ENCODE measurements at places on chromosomes 4 and X.

DNA sequence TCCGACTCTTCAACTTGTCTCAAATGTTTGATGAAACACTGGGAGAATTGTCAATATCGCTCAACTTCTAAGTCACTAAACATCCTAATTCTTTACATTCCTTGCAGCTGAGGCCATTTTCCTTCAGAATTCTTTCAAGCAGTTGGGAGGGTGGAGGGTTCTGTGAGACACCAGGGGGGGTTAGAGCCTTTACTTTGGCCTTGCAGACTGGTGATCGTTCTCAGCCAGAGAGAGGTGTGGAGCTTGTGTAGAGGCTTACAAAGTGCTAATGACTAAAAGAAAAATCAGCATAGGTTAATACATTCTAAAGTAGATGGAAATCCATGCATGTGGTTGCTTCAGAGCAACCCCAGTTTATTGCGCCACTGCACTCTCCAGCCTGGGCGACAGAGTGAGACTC, 21.3 kb upstream of the SOX3 start:
- peaks cover 8% of the 10 kb centered on the region for H3K4me1 ChIP-seq
- no peak overlapping the region for H3K4me3 ChIP-seq
- no peaks in the 10 kb centered on the region for H3K36me3 ChIP-seq
- no peak for DNase-seq
- peak overlapping the region; percentile 47 for H3K27ac ChIP-seq
- no peaks in the 10 kb centered on the region for H3K27me3 ChIP-seq

DNA sequence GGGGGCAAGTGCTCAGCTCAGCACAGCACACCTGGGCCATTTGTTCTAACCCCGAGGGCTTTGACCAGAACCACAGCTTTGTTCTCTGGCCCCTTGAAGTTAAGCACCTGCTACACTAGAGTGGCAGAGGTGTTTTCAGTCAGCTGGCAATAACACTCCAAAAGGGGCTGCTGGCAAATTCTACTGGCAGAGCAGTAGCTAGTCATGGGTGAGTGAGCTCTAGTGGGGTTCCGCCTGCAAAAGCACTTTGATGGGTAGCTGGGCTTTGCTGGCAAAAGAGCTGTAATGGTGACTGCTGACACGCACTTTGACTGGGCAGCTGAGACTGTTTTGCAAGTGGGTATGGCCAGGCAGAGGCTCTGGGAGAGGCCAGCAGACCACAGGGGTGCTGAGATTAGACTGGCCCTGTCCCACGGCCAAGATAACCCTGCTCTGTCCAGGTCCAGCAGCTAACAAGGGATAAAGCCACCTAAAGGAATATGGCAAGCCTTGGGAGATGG, 65.2 kb upstream of the TENT5D start:
- no peak overlapping the region for H3K4me3 ChIP-seq
- no peak for DNase-seq
- H3K4me1 ChIP-seq: no peaks in the 10 kb centered on the region
- H3K36me3 ChIP-seq: no peaks in the 10 kb centered on the region

- H3K4me3 ChIP-seq: no peak overlapping the region
- no peaks in the 10 kb centered on the region for H3K27me3 ChIP-seq
- no peak overlapping the region for H3K27ac ChIP-seq
- DNase-seq: no peak
- H3K36me3 ChIP-seq: no peaks in the 10 kb centered on the region
Measured at GRCh38 chr4:26132858-26133257, 188.0 kb upstream of the RBPJ start.

DNA sequence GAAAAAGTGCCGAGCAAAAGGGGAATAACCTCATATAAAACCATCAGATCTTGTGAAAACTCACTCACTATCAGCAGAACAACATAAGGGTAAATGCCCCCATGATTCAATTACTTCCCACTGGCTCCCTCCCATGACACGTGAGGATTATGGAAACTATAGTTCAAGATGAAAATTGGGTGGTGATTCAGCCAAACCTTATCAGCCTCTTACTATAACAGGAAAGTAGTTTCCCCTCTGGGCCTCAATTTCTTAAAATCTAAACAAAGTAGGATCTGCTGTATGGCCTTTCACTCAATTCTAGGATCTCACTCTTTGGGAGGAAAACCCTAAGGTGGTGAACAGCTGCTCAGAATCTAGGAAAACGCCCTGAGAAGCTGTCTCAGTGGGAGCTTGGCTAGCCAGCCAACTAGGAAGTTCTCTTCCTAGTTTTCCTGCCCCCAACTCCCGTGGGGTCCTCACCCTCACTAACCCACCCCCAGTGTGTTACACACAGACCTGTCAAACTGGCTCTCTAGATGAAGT, 1017.1 kb upstream of the HS3ST1 start:
- peak overlapping the region; percentile 37 for H3K27ac ChIP-seq
- DNase-seq: no peak
- H3K27me3 ChIP-seq: no peaks in the 10 kb centered on the region
- H3K36me3 ChIP-seq: no peaks in the 10 kb centered on the region
- no peak overlapping the region for H3K4me3 ChIP-seq

DNA sequence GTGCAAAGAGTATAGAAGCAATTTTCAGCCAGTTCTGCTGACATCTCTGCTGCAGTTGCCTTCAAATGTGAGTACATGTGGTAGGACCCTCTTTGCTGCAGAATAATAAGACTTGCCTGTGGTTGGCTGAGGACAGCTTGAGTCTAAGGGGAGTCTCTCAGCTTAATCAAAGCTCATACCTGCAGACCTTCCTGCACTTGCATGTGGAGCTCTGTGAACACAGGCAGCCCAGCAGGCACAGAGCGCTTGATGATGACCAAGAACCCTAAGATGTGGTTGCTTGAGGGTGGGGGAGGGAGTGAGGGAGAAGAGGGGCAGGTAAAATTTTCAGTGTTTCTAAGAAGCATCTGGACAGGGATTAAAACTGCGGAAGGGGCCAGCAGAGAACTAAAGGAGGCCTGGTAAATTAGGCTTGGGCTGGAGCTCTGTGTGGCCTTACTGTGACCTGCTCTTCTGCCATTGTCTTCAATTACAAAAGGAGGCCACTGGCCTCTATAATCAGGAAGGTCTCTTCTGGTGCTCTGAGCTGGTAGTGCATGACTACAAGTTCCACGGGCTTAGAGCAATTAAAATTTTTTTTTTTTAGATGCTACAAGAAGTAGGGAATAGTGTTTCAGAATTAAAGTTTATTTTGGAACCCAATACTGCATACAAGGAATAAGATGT, 59.9 kb upstream of the CHRNA9 start:
- H3K27me3 ChIP-seq: no peaks in the 10 kb centered on the region
- DNase-seq: no peak
- no peak overlapping the region for H3K4me3 ChIP-seq
- no peak overlapping the region for H3K27ac ChIP-seq
- no peaks in the 10 kb centered on the region for H3K36me3 ChIP-seq

- H3K36me3 ChIP-seq: no peaks in the 10 kb centered on the region
- no peak for DNase-seq
- no peaks in the 10 kb centered on the region for H3K27me3 ChIP-seq
- H3K27ac ChIP-seq: no peak overlapping the region
Measured at GRCh38 chrX:27815209-27815608, 7.4 kb downstream of the MAGEB10 start.

DNA sequence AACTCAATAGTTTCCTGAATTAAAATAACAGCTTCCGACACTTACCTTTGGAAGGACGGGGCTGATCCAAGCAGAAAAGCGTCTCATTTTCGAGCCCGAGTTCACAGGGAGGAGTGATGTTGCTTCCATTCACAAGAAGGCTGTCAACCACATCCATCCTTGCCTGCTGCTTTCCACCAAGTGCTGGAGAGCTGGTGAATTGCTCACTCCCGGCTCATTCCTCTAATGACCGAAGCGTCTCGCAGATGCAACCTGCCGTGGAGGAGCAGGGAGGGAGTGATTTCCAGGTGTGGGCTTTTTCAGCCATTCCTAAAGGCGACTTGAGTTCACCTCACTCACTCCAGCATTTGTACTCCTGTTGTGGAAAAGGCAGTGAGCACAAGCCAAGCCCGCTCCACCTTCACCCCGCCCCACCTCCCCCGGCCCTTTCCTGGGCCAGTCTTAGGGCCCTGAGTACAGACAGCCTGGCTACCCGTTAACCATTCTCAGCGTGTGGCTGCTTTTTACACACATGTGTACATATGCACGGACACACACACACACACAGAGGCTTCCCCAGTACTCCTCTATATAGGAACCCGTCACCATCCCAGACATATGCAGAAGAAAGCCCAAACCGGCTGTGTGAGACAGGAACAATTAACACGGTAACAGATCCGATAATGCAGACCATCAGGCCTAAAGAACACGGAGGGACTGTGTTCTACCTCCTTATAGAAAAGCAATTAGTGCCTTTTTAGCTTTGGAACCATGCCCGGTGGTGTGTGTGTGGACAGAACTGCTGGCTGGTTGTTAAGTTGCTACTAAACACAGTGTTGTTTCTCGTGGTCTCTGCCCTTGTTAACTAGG, at the start of gene CCKAR:
Gene CCKAR, minus strand, starts transcription at position 374 of the 849 bp plus-strand sequence. Its CDS starts 217 bp downstream, at position 157.
- H3K36me3 ChIP-seq: no peaks in the 10 kb centered on the region
- no peaks in the 10 kb centered on the region for H3K27me3 ChIP-seq
- H3K4me3 ChIP-seq: no peak within 1 kb of the TSS
- no peaks in the 10 kb centered on the region for H3K4me1 ChIP-seq
- no peak within 1 kb of the TSS for H3K27ac ChIP-seq
- DNase-seq: no peak

- no peak overlapping the region for H3K4me3 ChIP-seq
- no peaks in the 10 kb centered on the region for H3K27me3 ChIP-seq
- H3K4me1 ChIP-seq: no peaks in the 10 kb centered on the region
- H3K36me3 ChIP-seq: no peaks in the 10 kb centered on the region
- H3K27ac ChIP-seq: no peak overlapping the region
Measured at GRCh38 chr4:73433140-73433539, 2.9 kb upstream of the AFP start.

DNA sequence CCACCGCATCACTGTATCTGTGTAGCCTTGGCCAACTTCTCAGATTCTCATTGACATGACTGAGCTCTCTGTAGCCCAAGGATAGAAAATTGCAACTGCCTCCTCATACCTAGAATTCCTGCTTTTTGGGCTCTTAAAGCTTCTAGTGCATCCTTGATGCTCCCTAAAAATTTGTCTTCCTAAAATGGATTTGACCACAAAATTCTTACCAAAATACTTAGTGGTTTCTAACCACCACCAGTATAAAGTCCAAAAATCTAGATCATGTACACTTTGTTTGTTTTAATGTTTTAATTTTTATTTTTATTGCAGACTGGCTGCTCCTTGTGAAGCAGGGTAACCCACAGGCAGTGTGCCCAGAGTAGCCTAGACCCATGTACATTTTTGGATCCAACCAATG, 75.5 kb downstream of the TBC1D9 start:
- no peak overlapping the region for H3K27ac ChIP-seq
- no peaks in the 10 kb centered on the region for H3K27me3 ChIP-seq
- peaks cover 31% of the 10 kb centered on the region for H3K36me3 ChIP-seq

- no peaks in the 10 kb centered on the region for H3K36me3 ChIP-seq
- H3K27me3 ChIP-seq: no peaks in the 10 kb centered on the region
- H3K4me3 ChIP-seq: no peak overlapping the region
- DNase-seq: no peak
- H3K27ac ChIP-seq: no peak overlapping the region
Measured at GRCh38 chrX:18971506-18971905, 12.4 kb downstream of the PHKA2 start.

DNA sequence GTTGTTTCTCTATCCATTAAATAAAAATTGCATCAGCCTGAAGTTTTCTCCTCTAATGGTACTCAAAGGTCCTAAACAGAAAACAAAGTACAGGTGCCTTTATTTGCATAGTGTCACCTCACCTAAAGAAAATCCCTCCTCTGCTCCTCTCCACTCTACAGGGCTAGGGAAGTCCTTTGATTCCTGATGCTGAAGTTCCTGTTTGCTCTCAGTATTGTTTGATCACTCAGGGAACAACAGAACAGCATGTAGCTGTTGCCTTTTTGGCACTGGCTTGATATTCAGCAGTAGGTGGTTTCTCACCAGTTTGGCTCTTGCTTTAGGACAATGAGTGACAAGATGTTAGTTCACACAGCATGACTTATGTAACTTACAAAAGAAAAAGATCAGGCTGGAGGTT, 156.2 kb upstream of the SLC7A11 start:
- no peak overlapping the region for H3K27ac ChIP-seq
- H3K36me3 ChIP-seq: no peaks in the 10 kb centered on the region
- H3K4me1 ChIP-seq: no peaks in the 10 kb centered on the region
- no peaks in the 10 kb centered on the region for H3K27me3 ChIP-seq
- DNase-seq: no peak

GRCh38 chr4:4689694-4690440, 148.0 kb upstream of the STX18 start:
- no peak overlapping the region for H3K4me3 ChIP-seq
- peaks cover 7% of the 10 kb centered on the region for H3K4me1 ChIP-seq
- H3K27me3 ChIP-seq: no peaks in the 10 kb centered on the region
- H3K27ac ChIP-seq: no peak overlapping the region

GRCh38 chr4:75545526-75545925, 10.3 kb upstream of the ODAPH start:
- peaks cover 4% of the 10 kb centered on the region for H3K4me1 ChIP-seq
- H3K4me3 ChIP-seq: no peak overlapping the region
- DNase-seq: peak; percentile 65
- H3K36me3 ChIP-seq: no peaks in the 10 kb centered on the region

- no peaks in the 10 kb centered on the region for H3K4me1 ChIP-seq
- no peak overlapping the region for H3K27ac ChIP-seq
- H3K36me3 ChIP-seq: no peaks in the 10 kb centered on the region
- DNase-seq: peak; percentile 25
- no peak overlapping the region for H3K4me3 ChIP-seq
Measured at GRCh38 chrX:43224496-43224895, 431.6 kb upstream of the MAOA start.

GRCh38 chr4:28518561-28519165, 1658.0 kb downstream of the STIM2 start:
- no peak for DNase-seq
- no peaks in the 10 kb centered on the region for H3K4me1 ChIP-seq
- no peaks in the 10 kb centered on the region for H3K36me3 ChIP-seq

GRCh38 chr4:147927377-147928137, 195.7 kb downstream of the ARHGAP10 start:
- H3K4me3 ChIP-seq: no peak overlapping the region
- no peak overlapping the region for H3K27ac ChIP-seq
- no peaks in the 10 kb centered on the region for H3K27me3 ChIP-seq

- no peak for DNase-seq
- H3K27ac ChIP-seq: no peak overlapping the region
- no peaks in the 10 kb centered on the region for H3K4me1 ChIP-seq
- H3K36me3 ChIP-seq: no peaks in the 10 kb centered on the region
- no peak overlapping the region for H3K4me3 ChIP-seq
- no peaks in the 10 kb centered on the region for H3K27me3 ChIP-seq
Measured at GRCh38 chr4:548976-549375, 27.1 kb downstream of the TMEM271 start.

- H3K27ac ChIP-seq: no peak overlapping the region
- no peaks in the 10 kb centered on the region for H3K27me3 ChIP-seq
- H3K36me3 ChIP-seq: peaks cover 87% of the 10 kb centered on the region
- no peak overlapping the region for H3K4me3 ChIP-seq
Measured at GRCh38 chr4:2944091-2944482, 19.1 kb downstream of the NOP14 start.

DNA sequence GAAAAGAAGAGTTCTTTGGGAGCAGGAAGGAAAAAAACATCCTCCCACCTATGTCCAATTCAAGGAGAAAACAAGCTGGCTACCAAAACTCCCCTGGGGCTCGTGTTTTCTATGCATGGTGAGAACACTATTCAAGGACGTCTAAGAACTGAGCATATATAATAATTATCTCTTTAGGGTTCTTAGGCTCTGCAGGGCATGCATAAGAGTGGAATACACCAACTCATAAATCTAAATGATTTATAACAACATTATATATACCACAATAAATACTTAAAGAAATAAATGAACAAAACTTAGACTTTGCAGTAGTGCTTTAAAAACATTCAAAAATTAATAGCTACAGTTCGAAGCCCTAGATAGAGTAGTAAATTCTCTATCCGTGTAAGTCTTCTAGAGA, 19.5 kb upstream of the TMEM154 start:
- no peak for DNase-seq
- H3K27me3 ChIP-seq: no peaks in the 10 kb centered on the region
- H3K27ac ChIP-seq: no peak overlapping the region
- no peak overlapping the region for H3K4me3 ChIP-seq
- H3K36me3 ChIP-seq: no peaks in the 10 kb centered on the region

Measured in trophoblast cell (in vitro differentiated cells and primary cell).